Adipocyte (in vitro differentiated cells): ENCODE measurements at places on chromosomes 2 and 18.

- no peak for DNase-seq
Measured at GRCh38 chr2:16725549-16725948, 59.9 kb upstream of the CYRIA start.

GRCh38 chr2:119367472-119368099 is 809 bp downstream of the DBI start:
- DNase-seq: peak; percentile 63

GRCh38 chr2:196809260-196809659 is at the start of gene C2orf66:
TSS of gene C2orf66 (minus strand) at chr2:196809355. CDS start at chr2:196809336, 19 bp downstream.
- DNase-seq: no peak

GRCh38 chr2:187554011-187554703 is at the start of gene TFPI:
TSS of gene TFPI (minus strand) at chr2:187554435. CDS start at chr2:187503768, 50,667 bp downstream.
- DNase-seq: peak; percentile 83

DNA sequence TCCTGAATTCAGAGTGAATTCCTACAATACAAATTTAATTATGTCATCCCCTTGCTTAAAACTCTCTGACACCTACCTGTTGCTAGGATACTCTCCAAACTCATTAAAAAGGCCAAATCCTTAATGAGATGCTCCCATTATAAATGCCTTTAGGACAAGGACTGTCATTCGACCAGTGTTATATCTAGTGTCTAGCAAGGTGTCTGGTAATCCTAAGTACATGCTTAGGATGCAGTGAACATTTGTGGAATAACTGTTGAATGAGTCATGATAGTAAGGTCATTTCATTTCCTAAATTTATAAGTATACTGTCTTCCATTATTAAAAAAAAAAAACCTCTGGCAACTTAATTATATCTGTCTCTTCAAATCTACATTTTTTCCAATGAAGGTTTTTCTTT is 588.9 kb upstream of the NRXN1 start:
- peak; percentile 4 for DNase-seq

DNA sequence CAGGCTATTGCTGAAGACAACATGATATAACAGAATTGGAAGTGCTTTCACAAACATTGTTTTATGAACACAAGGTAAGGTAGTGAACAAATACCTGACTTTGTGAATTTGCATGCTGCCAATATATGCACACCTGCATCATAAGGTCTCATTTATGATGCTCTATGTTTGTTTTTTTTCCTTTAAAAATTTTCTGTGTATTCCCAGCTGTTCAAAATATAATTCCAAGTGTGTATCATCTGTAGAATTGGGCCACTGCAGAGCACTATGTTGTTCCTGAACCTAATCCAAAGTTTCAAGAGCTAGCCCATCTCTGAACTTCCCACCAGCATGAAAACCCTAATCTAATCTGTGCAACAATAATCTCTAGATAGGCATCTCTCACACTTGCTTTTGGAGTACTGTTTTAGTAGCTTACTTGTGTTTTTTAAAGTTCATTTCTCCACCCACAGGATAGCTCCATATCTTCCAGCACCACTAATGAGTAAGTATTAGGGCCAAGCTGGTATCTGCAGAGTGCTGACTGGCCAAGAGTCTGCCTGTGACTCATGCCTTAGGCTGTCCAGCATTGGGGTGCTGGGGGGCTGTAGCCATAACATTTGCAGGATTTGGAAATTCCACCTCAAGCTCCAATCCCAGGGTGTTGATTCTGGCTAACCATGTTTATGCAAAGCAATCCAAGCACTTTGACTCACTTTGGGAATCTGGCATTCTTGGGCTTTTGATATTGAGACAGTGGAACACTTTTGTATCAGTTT is 208.2 kb upstream of the REV1 start:
- DNase-seq: peak; percentile 60

DNA sequence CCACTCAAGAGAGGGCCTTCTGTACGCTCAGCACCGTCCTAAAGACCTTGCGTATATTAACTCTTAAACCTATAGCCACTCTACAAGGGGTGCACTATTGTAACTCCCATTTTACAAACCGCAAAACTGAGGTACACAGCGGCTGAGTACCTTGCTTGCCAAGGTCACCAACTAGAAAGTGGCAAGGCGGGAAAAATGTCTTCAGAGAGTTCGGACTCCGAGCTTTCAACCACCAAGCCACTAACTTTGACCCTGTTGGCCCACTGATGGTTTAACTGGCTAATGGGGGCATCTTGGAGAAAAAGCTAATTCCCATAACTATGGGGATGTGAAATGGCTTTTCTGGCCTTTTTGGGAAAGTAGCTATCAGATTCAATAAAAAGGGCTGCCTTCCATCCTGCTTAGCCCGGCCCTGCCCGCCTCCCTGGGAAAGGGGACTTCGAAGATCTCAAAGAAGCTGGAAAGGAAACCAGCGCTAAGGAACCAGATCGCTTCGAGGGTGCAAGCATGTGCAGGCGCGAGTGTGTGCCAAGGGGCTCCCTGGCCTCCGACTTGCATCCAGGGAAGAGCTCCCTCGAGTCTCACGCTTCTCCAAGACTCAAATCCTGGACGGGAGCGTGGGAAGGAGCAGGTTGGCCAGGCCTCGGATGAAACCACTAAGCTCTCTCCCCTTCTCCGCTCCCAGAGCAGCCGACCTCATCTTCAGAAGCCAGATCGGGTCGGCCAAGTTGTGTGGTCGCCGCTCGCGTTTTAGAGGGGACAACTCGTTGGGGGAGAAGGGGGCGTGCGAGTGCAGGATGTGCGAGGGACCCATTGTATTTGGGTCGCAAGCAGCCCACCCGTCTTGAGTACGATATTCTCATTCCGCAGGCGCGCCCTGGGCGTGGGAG is 2.2 kb upstream of the SP5 start:
- no peak for DNase-seq

DNA sequence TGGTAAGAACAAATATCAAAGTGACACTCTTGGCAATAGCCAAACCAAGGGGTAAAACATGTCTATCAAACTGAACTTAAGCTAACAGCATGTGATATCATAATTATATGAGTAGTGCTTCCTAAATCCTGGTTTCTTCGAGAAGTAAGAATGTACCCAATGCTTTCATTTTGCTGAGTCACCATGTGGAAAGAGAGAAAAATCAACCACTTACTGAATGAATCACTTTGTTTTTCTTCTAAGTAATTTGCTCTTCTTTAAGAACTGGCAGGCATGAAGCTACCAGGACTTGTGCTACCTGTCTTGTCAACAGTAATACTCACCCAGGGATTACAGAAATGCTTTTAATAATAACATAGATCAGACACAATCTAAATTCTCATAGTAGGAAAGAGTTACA is 19.0 kb upstream of the DUSP19 start:
- DNase-seq: peak; percentile 84

DNA sequence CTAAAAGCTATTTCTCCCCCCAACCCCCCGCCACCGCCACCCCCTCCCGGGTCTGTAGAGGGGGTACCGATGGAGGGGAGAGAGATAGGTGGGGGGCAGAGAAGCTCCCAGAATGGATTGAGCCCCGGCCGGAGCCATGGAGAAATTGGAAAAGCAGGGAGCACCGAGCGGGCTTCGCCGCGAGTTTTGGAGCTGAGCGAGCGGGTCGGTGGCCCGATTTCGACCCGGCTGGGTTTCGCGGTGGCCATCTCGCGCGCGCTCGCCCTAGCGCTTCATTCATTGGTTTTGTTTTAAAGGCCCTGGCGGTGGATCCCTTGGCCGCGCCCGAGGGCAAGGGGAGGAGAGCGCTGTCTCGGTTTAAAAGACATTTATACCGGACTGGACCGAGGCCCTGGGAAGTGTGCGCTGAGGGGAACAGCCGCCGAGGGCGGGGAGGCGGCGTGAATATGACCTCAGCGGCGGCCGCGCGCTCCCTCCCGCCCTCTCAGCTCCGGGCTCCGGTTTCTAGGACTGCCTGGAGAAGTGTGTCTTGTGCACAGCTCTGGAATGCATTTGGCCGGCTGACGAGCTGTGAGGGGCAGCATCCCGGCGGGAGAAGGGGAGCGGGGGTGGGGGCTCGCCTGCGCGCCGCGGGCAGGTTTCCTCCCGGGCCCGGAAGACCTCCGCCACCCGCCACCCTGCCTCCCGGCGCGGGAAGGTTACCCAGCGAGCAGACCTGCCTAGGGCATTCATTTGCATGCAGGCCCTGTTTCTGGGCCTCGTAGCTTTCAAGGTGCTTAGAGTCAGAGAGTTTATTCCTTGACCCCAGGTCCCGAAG is 1.7 kb upstream of the SMAD7 start:
- DNase-seq: peak; percentile 93

- DNase-seq: no peak
Measured at GRCh38 chr18:39480494-39481195, 1915.0 kb upstream of the CELF4 start.

GRCh38 chr2:6877402-6878304 is at the start of gene RSAD2:
TSS of gene RSAD2 (plus strand) at chr2:6877777. CDS start at chr2:6877801, 24 bp downstream.
- DNase-seq: peak; percentile 85

GRCh38 chr2:155690785-155691184 is 641.7 kb downstream of the NR4A2 start:
- no peak for DNase-seq

- DNase-seq: no peak
Measured at GRCh38 chr18:37946324-37946723, 380.7 kb upstream of the CELF4 start.

- DNase-seq: no peak
Measured at GRCh38 chr2:181165199-181165868, 184.9 kb downstream of the UBE2E3 start.

DNA sequence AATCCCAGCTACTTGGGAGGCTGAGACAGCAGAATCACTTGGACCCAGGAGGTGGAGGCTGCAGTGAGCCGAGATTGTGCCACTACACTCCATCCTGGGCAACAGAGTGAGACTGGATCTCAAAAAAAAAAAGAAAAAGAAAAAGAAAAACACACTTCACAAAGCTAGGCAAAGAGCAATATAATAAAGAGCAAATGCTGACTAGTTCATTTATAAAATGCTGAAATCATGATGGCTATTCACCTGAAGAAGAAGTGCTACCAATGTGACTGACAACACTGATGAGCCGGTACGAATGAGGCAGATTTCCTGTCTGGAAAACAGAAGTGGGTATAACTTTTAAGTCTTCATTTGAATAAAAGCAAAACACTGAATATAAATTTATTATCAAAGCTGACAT is 37.9 kb downstream of the VIL1 start:
- DNase-seq: no peak

DNA sequence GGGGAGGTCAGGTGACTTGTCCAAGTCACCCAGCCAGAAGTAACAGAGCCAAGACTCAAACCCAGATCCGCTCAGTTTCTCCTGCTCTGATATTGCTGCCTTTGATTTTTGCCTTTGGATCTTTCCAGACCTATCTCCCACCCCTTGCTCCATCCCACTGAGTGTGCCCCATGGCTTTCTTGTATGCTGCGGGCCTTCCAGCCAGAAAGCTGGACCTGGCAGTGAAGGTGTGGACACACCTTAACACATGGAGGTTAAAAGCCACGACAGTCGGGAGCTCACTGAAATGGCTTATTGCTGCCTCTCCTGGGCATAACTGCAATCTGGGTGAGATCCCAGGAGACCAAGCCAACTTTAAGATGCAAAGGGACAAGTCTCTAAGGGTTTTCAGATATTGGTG is 86.7 kb downstream of the LONRF2 start:
- no peak for DNase-seq

- no peak for DNase-seq
Measured at GRCh38 chr2:17713291-17713690, 40.3 kb downstream of the SMC6 start.

DNA sequence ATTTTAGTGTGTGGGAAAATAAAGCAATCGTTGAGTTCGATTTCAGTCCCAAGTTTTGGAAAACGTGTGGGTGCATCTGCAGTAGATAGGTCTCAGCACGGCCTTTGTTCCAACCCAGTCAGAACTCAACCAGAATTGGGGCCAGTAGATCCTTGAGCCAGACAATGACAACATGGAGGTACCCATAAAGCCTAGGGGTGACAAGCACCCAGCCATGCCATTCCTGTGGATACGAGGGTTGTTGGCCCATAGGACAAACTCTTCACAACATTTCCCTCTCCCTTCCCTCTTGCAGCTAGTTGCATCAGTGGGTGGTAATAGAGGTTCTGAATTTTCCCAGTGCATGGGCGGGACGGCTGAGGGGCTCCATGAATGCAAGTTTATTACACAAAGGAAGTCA is 60.1 kb downstream of the ST3GAL5 start:
- peak; percentile 33 for DNase-seq

GRCh38 chr18:38369772-38370690 is 804.4 kb upstream of the CELF4 start:
- DNase-seq: no peak

DNA sequence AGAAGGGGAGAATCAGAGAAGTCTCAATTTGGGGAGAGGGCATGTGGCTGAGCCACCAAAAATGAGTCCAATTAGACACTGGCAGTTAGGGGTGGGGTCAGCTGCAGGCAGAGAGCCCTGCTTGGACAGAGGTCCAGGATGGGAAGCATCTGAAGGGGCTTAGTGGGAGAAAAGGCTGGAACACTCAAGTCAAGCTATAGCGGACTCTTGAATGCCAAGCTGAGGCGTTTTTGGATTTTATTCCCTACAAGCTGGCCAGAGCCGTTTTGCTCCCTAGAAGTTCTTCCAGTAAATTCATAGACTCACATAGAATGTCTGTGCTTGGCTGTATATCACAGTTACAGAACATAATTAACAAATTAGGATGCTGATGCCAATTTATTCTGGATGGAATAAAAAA is 172.8 kb downstream of the ACOXL start:
- no peak for DNase-seq

GRCh38 chr18:68648191-68648590 is 66.7 kb downstream of the TMX3 start:
- no peak for DNase-seq

GRCh38 chr2:224611938-224612337 is 26.8 kb upstream of the CUL3 start:
- no peak for DNase-seq

DNA sequence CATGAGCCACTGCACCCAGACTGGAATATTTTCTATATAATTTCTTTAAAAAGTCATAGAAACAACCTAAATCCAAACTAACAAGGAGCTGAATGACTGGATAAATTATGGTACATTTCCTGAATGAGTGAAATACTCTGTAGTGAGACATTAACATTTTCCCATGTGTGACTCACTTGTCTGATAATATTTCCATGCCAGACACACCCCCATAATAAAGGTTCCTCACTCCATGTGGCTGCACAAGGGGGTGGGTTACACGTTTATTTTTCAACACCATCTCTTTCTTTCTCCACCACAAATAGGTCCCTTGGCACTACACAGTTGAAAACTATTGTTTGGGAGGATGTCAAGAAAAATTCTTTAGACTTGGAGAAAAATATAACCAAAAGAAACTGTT is 266.3 kb upstream of the LYPD1 start:
- peak; percentile 6 for DNase-seq

- DNase-seq: peak; percentile 79
Measured at GRCh38 chr2:166410828-166411472, 35.2 kb upstream of the SCN9A start.

DNA sequence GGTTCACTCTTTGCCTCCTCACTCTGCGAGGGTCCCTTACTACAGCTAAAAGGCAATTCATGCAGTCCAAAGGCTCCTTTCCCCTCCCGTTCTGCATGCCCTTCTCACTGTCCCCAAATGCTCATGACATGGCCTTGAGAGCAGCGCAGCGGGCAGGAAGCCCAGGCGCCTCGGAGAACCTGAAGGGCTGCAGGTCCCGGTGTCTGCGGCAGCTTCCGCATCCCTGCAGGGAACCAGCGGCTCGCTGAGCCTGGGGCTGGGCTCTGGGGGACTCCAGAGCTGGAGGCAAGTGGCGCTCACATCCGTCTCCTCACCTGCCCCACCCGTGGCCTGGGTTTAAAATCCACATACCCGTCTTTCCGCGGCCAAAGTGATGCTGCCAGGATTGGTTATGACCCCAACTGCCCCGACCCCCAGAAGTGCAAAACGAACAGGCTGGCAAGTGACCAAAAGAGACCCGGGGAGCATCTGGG is 462 bp upstream of the CIDEA start:
- DNase-seq: no peak

- DNase-seq: peak; percentile 83
Measured at GRCh38 chr18:70288851-70289328, at the start of gene SOCS6. TSS of gene SOCS6 (plus strand) at chr18:70289045. CDS start at chr18:70324669, 35,624 bp downstream.

- DNase-seq: no peak
Measured at GRCh38 chr2:156480376-156480775, 44.2 kb downstream of the GPD2 start.
